ENCODE measurements at places on chromosomes 7 and 10.

- DNase-seq = no peak
These were observed 7.6 kb downstream of the CALD1 start for GRCh38 chr7:134787064-134787463.

GRCh38 chr10:100265821-100266485 is 1.5 kb downstream of the CWF19L1 start:
- no peak for DNase-seq

DNA sequence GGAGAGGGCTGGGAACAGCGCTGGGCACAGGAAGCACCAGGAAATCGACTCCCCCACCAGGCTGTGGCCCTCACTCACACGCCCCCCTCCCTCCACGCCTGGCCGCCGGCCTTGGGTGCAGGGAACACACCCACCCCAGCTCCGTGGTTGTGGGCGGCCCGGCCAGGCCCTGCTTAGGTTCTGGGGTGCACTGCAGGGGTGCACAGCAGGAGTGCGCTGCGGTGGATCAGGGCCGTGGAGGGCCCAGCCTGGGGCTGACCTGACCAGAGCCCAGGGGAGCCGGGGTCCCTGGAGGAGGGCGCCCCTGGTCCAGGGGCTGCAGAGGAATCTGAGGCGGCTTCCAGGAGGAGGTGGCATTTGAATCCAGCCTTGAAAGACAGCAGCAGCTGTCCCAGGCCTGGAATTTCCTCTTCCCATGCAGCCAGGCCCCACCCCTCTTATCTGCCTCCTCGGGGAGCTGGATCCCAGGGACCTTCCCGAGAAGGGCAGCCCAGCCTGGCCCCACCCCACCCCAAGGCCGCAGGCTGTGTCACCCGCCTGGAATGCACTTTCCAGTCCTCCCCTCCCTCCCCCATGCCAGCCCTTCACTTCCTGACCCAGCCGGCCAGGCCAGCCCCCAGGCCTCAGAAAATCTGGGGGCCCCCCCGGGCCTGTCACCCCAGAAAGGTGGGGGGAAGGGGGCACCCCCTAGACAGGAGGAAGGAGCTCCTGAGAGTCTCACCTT is 18.4 kb upstream of the PDGFA start:
- no peak for DNase-seq

DNA sequence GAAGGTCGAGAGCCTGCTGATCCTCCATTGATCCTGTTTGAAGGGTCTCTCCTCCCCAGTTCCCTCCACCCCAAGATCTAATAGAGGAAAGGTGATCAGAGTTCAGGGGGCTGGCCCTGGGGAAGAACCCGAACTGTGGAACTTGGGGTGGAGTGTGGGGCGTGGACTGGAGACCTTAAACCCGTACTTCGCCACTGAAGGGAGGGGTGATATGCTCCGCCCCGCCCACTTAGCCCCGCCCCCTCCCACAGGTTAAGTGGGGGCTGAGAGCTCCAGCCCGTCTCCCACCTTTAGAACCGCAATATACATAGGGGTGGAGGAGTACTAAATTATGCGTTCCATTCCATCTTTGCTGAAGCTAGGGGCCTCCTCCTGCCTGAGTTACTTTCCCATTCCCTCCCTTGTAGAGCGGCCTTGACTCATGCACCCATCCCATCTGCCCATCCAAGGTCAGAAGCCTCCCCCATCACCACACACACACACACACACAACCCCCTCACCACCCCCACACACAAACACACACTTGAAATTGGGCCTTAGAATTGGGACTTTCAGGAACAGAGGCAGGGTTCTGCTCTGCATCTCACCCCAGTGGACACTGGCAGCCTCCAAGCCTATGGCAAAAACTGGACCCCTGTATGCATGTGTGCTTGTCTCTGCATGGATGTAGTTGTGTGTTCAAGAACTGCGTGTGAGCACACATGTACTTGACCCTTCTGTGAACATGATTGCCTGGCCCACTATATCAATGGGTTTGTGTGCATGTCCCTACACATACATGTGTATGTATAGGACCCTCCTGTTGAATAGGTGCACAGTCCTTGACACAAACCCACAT is 991 bp downstream of the SEMA4G start:
- no peak for DNase-seq

DNA sequence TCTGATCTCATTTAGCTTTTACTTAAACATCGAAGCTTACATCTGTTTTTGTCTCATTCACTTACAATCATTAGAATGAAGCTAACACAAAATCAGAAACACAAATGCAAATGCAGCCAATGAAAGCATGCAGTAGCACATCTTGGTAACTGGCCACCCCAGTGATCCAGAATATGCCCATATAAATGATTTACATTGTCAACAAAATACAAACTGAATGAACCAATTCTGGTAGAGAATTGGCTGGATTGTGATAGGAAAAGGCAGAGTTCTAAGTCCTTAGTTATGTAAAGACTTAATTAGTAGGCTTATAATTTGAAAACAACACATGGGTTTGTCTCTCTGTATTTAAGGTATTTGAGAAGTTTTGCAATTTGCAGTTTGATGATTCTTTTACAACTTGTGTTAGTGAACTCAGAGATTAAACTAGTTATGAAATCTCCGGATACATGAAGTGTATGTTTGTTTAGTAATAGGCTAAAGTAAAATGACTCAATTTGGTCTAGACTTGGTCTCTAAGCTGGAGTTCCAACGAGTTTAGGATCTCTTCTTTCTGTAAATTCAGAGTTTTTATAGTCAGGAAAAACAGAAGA is 21.2 kb downstream of the TECTB start:
- no peak for DNase-seq

GRCh38 chr10:57141708-57142107 is 780.6 kb upstream of the ZWINT start:
- DNase-seq = no peak

GRCh38 chr10:4983615-4984216 is 19.9 kb downstream of the AKR1C2 start:
- no peak for DNase-seq

- no peak for DNase-seq
These were observed 5.7 kb upstream of the GLCCI1 start for GRCh38 chr7:7962851-7963250.

- no peak for DNase-seq
These were observed 167.5 kb upstream of the PODXL start for GRCh38 chr7:131723926-131724325.

DNA sequence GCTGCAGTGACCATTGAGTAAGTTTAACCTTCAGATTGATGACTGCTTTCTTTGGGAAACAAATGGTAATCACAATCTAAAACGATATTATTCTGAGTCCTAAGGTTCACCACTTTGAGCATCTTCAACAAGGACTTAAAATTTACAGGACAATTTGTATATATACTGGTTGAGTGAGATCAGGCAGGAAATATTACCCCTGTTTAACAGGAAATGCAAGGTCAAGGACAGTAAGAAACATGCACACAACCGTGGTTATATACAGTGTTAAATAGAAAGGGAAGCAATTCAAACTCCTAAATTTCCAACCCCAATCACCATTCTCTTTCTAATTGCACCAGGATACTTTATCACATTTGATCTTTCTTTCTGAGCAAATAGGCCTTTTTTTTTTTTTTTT is 96.1 kb downstream of the ZNF277 start:
- DNase-seq = no peak

- no peak for DNase-seq
These were observed 40.3 kb downstream of the CYTH3 start for GRCh38 chr7:6232116-6232515.

- DNase-seq = no peak
These were observed 100.7 kb downstream of the NKX6-2 start for GRCh38 chr10:132685101-132685891.

- no peak for DNase-seq
These were observed 16.5 kb upstream of the KCND2 start for GRCh38 chr7:120256344-120257070.

DNA sequence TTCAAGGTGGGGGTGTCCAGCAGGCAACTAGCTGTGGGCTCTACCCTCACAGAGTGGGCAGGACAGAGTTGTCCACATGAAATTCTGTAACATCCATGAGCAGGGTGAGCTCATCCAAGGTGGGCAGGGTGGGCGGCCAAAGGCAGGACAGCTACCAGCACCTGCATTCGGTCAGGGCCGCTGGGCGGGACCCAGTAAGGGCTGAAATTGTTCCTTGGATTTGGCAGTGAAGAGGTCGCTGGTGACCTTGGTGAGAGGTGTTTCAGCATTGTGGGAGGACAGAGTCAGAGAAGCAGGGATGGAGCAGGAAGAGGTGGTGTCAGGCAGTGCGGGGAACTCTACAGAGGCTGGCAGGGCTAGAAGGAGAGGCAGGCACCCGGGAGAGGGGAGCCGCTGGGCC is 23.9 kb downstream of the ADCYAP1R1 start:
- no peak for DNase-seq

DNA sequence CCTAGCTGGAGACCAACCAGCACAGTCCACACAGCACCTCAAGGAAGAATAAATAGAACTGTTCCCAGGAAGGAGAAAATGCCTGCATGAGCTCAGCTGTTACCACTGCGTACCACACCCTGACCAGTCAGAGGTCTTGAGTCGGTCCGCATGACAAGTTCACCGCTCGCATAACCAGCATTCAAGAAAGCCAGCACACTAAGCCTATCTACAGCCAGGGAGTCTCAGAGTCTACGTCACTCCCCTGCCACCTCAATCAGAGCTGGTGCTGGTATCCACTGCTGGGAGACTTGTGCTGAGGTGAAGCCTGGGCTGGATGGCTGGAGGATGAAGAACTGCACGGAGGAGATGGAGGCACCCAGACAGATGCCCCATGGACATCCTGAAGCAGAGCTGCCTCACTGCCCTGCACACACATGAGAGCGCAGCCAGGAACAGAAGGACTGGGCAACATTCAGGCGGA is 19.6 kb downstream of the AKR1C1 start:
- no peak for DNase-seq

DNA sequence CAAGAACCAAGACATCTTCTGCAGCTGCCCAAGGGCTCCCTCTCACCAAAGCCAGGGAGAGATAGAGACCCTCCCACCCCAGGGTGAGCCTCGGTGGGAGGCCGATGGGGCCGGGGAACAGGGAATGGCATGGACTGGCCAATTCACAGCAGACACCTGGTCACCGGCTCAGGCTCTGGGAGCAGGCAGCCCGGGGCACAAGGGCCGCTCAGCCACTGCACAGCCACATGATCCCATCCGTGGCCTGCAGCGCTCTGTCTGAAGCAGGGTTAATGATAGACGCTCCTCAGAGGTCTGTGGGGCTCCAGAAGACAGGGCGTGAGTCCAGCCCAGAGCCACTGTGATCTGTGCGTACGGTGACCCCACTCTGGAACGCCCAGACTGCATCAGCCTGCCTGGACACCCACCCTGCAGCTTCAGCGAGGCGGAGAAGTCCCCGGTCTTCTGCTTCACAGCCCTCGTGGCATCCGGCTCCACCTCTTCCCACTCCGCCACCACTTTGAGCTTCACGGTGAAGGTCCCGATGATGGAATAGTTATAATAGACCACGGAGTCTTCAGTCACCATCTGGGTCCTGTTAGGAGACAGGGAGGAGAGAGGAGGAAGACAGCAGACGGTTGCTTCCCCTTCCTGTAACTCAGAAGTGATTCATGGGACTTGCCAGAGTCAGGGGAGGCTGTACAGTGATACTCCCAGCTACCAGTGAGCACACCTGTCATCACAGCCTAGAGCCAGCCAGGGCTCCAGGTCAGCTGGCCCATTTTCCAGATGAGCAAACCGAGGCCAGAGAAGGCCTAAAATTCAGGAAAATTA is 14.0 kb downstream of the TMEM130 start:
- DNase-seq = no peak

DNA sequence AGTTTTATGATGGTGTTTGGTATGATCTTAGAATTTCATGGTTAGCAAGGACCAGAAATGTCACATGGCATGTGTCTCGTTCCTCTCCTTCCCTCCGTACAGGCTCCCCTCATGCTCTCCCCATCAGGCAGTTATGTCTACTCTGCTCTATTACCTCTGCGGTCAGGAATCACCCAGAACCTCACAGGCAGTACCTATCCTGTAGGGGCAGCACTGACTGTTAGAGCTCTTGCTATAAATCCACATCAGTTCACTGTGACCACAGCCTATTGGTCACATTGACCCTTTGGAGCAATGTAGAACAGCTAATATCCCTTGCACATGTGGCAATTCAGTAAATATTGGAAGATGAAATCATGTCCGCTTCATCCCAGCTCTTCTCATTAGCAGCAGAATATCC is 151.8 kb downstream of the WNT2 start:
- DNase-seq = no peak

DNA sequence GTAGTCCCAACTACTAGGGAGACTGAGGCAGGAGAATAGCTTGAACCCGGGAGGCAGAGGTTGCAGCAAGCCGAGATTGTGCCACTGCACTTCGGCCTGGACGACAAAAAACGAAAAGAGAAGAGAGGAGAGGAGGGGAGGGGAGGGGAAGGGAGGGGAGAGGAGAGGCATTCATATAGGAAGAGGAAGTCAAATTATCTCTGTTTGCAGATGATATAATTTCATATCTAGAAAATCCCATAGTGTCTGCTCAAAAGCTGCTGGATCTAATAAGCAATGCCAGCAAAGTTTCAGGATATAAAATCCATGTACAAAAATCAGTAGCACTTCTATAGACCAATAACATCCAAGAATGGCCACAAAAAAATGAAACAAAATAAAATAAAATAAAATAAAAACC is 120.3 kb downstream of the LMBR1 start:
- DNase-seq = no peak

DNA sequence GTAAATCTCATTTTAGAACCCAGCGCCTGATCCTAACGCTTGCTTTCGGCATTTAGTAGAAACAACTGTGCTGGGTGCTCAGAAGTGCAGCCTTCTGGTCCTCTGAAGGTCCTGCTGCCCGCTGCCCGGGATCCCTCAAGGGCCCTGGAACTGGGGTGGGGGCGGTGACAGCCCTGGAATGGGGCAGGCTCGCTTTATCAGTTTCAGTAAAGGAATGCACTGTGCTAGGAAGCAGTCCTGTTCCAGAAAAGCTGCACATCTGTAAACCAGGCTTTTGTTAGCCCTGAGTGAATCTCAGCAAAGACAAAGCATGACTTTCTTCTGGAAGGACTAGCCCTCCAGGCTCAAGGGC is 254.6 kb downstream of the TNS3 start:
- no peak for DNase-seq

GRCh38 chr7:84123965-84124547 is 70.5 kb downstream of the SEMA3A start:
- DNase-seq = no peak

GRCh38 chr7:131943211-131943610 is 386.8 kb upstream of the PODXL start:
- DNase-seq = no peak

- no peak for DNase-seq
These were observed 96.7 kb downstream of the ZRANB1 start for GRCh38 chr10:125038637-125039036.

DNA sequence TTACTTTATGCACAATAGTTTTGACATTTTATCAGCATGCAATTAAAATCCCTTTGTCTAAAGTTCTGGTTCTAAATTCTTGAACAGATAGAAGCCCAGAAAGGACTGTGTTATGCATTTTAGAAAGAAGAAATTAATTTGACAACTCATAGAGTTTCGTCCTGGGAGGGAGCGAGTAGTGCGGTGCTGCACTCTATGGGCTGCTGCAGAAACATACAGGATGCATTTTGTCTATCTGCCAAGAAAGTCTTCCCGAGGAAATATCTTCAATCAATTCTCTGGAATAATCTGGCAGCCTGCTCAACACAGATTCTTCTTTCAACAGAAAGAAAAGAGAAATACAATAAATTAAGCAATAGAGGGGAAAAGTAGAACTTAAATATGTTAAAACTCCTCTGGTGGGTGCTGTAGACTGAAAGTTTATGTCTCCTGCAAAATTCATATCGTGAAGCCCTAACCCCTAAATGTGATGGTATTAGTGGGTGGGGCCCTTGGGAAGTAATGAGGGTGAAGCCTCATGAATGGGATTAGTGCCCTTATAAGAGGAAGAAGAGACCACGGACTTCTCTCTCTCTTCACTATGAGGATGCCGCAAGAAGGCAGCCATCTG is 39.0 kb upstream of the IFRD1 start:
- no peak for DNase-seq

- DNase-seq = no peak
These were observed 25.6 kb downstream of the TMEM196 start for GRCh38 chr7:19747740-19748339.
